ENCODE measurements at places on chromosomes 12 and 14.

DNA sequence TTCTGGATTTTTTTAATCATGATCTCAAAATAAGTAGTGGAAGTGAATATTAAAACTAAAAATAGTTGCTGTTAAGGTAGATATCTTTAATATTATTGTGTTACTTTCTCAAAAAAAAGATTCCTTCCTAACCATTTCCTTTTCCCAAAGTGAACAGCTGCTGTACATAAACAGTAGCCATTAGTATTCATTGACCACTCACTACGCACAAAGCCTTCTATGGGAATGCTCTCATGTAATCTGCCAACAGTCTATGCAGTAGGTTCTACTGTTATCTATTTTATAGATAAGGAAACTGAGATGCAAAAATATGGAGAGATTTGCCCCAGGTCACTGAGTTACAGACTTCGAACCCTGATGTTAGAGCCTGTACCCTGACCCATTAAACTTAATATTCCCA is 32.1 kb downstream of the ZFP36L1 start:
- no peak for DNase-seq

GRCh38 chr12:6869049-6870021 is 2.0 kb downstream of the TPI1 start:
- peak; percentile 67 for DNase-seq

- DNase-seq: no peak
Measured at GRCh38 chr12:113276306-113276705, 55.0 kb downstream of the TPCN1 start.

DNA sequence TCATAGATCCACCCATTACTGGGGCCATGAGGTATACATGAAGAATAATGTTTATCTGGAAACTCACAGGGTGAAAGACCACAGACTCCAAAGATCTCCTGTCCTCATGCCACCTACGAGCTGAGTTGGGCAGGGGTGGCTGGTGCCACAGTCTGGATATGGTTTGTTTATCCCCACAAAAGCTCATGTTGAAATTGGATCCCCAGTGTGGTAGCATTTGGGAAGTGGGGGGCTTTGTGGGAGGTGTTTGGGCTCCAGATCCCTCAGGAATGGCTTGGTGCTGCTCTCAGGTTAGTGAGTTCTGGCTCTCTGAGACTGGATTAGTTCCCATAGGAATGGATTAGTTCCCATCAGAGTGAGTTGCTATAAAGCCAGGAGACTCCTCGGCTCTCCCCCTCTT is 192.3 kb upstream of the FSCB start:
- DNase-seq: no peak

GRCh38 chr12:91133871-91134270 is 22.6 kb upstream of the LUM start:
- no peak for DNase-seq

DNA sequence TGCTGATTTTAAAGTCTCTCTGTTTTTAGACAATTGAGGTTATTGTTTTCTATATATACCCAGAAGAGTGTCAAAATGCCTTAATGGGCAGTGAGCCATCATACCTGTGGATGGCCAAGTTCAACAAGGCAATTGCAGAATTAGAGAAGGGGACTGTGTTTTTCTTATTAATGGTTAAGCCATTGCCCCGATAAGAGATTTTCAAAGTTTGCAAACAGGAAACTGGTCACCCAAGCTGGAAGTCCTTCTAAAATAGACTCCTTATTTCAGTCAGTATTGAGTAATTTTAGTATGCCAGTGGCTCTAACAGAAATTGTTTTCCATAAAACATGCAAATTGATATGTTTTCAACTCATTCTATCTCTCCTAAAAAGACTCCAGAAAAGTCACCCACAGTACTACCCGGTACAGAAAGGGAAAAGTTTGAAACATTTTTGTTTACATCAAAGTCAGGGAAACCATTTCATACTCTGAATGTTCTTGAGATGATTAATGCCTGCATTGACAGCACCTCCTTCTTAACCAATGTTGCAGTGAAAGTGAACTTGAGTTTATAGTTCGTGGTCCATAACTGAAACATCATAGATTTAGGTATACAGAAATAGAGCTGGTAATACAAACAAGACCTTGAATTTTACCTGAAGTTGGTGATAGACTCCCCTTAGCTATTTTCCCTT is 191.1 kb downstream of the TMX1 start:
- no peak for DNase-seq

DNA sequence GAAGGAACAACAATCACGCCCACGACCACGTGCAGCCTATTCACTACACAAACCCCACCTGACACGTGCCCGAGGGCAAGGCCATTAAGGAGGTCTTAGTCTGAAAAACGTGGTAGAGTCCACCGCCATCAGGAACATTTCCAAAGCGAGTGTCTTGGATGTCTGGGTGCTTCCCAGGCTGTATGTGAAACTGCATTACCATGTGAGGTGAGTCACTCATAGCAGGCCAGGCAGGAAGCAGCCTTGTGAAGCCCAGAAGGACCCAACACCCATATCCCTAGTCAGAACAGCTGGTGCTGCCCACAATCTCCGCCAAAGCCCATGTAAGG is 3.3 kb upstream of the KRT79 start:
- no peak for DNase-seq

DNA sequence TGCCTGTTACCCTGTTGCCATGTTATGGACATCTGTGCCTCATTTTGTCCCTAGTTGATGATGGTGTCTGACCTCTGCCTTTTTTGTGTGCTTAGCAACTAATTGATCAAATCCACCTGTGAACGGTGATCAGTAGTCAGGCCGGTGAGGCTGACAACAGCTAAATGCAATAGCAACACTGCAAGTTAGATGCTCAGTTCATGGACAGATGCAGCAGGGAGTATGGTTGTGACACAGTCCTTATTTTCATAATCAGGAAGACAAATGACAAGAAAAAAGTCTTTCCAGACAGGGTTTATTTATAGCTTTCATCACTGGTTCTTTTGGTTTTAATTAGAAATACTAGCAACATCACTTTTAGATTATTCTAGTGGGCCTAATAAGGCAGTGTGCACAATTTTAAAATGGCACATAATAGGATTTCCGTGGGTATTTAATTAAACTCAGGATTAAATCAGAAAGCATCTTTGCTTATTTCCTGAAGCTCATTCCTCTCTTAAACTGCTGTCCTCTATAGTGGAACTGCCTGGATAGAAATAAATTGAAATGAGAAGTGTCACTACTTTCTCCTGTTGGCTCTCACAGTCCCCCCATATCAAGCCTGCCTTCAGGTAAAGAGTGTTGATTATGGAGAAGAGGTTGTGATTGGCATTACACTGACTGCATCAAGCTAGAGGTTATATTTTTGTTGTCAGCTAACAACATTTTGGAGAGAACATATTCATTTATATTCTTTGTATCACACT is 281.1 kb upstream of the NAV3 start:
- DNase-seq: no peak

DNA sequence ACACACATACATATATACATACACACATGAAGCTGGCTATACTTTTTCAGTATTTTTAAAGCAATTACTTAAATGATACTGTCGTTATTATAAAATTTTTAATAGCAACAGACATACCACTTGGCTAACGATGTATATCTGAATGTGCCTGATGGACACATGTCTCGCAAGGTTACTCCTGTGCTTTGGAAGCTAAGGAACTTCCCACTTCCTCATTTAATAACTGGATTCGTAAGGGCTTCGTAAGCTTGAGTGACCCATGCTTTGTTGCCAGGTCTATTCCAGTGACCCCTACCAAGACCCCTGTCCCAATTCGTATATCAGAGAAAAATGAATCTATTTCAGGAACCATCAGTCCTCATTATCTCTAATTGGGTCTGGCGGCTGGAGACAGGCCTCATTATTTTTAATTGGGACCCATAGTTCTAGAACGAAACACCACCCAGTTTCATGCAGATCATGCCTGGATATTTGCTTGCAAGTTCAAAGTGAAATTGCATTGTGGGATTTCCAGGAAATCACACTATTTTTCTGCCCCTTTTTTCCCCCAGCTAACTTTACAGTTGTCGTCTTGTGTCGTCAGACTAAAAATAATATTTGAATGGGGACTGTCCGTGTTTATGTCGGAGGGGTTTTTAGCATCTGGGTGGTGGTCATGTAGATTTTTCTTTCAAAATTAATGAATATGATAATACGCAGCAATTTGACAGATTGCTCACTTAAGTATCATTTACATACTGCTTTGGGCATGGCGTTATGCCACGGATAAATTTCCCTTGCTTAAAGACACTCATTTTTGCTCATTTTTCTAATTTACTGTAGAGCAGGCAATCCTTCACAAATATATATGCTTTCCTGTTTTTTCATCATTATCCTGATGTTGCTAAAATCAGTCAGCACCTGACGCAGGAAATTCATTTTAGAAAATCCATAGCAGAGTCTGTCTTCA is 17.1 kb upstream of the MYO1H start:
- DNase-seq: no peak

DNA sequence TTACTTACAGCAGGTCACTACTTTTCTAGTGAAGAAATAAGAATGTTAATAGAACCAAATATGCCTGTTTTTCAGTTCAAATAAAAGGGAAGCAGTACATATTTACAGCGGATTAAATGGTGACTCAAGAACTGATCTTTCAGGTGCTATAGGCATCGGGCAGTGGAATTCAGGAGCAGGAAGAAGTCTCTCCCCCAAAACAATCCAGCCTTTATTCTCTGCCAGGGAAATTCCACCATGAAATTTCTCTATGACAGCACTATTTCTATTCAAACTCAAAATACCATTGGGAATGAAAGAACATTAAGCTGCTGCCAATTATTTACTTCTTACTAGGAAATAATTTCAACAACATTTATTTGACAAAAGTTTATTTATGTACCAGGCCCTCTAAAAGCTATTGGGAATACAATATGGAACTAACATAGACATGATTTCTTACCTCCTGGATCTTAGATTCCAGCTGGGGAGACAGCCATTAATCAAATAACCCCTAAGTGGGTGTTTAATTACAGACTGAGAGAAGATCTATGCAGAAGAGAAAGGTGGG is 60.3 kb upstream of the KRR1 start:
- no peak for DNase-seq

- DNase-seq: no peak
Measured at GRCh38 chr12:65925626-65926025, 101.3 kb downstream of the HMGA2 start.

DNA sequence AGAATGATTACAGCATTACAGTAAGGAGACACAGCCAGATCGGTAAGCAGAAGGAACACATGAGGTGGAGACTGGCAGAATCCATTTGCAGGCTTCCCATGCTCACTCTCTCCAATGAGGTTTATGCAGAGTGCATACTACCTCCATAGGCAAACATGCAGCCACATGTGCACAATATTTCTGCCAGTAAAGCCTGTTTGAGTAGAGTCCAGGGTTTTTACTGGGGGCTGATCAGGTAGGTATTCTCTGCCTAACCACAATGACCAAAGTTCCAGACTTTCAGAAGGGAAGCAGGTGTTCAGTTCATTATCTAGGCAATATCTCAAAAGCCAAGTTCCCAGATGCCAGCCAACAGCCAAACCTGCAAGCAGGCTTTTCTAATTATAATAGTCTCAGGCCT is 31.1 kb downstream of the INTS13 start:
- DNase-seq: no peak

DNA sequence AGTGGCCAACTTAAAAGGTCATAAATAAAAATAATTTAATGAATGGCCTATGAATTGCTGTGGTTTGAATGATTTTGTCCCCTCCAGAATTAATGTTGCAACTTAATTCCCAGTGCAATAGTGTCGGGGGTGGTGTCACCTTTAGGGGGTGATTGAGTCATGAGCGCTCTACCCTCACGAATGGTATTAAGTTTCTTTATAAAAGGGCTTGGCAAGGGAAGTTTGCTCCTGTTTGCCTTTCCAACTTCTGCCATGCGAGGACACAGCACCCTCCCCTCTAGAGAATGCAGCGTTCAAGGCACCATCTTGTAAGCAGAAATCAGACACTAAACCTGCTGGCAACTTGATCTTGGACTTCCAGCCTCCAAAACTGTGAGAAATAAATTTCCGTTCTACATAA is 253.3 kb downstream of the ATXN7L3B start:
- no peak for DNase-seq

DNA sequence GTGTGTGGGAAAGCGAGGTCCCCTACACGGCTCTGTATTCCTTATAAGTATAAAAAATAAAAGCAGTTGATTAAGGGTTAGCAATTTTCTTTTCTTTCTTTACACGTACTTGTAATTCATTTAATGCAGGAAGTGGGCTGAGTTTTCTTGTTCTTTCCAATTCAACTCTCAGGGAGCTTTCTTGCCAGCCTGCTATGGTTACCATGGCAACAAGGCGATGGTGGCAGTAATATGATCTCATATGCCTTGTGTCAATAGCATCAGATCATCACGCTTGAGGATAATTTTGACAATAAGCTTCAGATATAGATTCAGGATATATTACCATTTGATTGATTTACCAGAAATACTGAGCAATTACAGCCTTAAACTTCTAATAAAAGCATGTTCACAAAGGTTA is 466.5 kb downstream of the APAF1 start:
- DNase-seq: no peak

DNA sequence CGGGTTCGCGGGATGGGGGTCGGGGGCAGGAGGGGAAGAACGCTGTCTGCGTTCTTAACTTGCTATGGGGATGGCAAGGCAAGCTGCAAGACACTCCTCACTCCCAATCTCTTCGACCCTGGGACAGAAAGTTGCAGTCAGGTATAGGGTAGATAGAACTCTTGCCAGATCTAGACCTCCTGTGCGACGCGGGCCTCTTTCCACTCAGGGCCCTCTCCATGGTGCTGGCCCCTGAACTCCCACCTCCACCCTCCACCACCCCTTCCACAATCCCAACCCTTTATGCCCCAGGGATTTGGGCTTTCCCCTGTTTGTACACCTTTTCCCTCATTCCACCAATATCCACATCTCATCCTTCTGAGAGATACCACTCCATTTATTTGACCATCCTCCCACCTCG is 812 bp downstream of the NABP2 start:
- no peak for DNase-seq

- DNase-seq: no peak
Measured at GRCh38 chr14:91413547-91414474, 3.8 kb downstream of the CCDC88C start.

DNA sequence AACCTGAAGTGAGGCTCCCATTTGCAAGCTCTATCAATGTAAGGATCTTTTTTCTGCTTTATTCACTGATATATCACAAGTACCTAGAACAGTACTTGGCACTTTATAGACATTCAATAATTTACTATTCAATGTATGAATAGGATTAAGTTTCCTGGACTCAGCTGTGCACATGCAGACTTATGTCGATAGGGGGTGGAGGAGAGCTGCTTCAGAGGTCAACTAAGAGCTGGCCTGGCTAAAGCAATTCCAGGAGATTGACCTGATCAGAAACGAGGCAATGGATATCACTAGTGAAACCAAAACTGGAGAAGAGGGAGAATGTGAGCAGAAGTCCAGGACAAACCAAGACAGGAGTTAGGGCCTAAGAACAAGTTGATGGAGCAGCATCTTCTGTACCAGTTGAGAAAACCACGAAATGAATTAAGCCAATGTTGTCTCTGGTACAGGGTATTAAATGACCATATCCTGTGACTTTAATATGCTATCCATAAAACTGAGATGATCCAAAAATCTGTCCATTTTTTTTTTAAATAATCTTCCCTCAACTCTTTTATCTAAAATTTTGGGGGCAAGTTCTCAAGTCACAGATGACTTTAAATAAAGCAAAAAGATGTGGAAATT is 169.2 kb downstream of the PIK3C2G start:
- DNase-seq: no peak

GRCh38 chr14:64956697-64957406 is 14.3 kb upstream of the GPX2 start:
- DNase-seq: no peak

GRCh38 chr12:7108003-7108795 is 815 bp downstream of the C1RL start:
- peak; percentile 52 for DNase-seq

GRCh38 chr12:111643427-111643826 is 42.3 kb downstream of the BRAP start:
- DNase-seq: no peak

GRCh38 chr12:106115440-106115839 is 23.3 kb downstream of the NUAK1 start:
- no peak for DNase-seq

All from stimulated activated CD8-positive, alpha-beta memory T cell treated with anti-CD3 and anti-CD28 coated beads, Interleukin-7, amount 100 ng/mL, for 1 hour (primary cell).